ENCODE measurements at places on chromosomes 3 and 15.

DNA sequence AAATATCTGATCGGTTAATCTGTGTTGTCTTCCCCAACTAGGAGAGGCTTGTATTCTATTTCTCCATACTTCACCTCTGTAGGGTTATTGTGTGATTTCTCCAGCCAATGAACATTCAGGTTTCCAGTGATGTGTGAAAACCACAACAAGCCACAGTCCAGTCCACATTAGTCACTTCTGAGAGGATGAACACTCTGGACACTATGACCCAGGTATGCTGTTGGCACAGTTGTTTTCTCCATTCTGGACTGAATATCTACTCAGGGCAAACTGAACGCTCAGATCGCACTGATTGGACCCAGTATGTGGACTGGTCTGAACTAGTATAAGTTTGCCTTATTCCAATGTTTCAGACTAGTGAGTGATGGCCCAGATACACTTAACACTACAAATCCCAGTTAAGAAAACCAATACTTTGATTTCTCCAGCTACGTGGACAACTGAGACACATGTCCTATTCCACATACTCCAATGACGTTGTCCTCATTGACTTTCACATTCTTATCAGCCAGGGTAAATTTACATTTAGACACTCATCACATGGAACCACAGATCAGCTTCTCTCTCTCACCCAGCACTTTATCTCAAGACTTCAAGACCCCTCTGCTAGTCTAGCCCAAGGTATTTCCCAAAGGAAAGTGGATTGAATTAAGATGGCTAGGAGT, 587.4 kb upstream of the SGO1 start:
- DNase-seq: no peak

GRCh38 chr3:194379231-194379630, 9.7 kb upstream of the LRRC15 start:
- DNase-seq: no peak

DNA sequence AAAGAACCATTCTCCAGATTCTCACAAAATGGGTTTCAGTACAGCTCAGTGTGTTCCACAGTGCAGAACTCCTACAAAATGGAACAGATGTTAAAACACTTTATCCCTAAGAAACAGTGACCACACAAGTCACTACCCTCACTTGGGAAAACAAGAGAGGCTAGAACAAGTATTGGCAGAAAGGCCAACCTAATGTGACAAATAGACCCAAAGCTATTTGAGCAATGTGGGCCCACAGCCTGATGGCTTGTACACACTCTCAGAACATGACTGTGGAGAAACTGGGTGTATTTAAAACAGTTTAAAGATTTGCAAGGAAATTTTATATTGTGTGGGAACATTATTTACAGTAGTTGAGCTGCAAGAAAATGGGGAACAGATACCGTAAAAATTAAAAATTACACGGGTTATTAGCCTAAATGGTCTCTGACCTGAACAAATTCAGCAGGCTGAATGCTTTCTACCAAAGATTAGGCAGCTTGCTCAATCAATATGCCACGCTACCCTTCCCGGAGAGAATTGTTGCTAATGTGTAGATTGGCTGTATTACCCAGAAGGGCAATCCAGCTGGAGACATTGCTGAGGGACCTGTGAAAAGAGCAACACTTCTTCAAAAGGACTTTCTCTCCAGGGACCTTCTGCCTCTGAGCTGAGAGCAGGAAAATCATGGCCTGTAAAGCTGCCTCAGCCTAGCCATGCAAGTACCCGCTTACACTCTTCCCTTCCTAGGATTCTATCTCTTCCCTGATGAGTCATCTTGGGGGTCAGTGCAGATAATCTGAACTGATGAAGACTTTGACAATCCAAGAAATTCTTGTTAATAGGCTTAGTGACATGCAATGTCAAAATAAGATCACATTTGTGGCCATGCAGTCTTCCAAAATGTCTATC, 97.1 kb downstream of the STRIT1 start:
- no peak for DNase-seq

DNA sequence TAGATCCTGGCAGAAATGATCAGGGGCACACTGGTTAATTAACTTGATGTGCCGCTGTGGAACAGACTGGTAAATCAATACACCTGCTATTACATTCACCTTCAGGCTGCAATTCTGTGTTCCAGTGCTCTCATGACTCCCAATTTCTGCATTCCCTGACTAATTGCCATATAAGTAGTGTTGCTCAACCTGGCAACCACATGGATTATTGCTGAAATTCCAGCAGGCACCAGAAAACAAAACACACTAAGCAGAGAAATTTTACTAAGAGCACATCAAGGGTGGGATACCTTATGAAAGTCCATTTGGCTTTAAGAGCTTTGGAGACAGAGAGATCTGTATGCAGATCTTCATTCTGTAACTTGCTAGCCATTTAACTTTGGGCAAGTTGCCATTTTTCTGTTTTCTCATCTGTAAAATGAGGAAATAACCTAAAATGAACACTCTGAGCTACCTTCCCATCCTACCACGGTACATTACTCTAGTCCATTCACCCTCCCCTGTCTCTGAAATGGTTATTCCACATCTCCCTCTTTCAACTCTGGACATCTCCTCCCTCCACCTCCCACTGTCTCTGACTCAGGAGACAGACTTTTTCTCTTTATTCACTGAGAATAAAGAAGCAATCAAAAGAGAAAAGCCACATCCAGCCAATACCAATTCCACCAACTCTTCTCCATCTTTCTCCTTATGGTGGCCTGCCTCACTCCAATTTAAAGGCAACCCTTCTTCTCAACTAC, 54.6 kb downstream of the STAC start:
- DNase-seq: no peak

GRCh38 chr3:128368626-128369025, 98.1 kb downstream of the DNAJB8 start:
- no peak for DNase-seq

DNA sequence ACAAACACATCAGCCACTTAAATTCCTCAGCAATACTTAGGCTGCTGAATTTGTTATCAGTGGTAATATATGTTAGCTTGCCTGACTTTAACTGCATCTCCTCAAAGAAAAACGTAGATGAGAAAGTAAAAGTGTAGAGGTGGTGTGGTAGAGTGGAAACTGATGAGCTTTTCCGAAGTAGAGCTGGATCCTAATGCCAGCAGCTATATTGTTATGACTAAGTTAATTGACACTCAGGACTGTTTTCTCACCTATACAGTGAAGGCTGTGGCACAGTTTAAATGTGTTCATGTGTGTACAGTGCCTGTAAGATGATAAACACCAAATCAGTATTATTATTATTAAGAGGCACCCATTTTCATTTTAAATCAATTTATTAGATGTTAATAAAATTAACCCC, 174.9 kb downstream of the TNIK start:
- DNase-seq: no peak

DNA sequence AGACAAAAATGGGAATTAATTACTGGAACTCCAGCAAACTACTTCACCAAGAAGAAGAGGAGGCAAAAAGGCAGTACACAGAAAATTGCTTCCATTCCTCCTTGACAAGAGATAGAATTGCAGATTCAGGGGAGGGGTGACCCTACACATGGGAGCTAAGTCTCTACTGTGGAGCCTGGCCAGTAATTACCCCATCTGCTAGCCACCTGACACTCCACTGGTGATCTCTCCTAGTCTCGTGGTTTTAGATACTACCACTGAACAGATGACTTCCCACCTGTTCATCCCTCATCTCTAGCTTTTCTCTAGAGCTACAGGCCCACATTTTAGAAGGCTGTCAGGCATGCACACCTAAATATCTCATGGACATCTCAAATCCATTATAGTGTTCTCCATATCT, 224.3 kb upstream of the NR2F2 start:
- no peak for DNase-seq

- no peak for DNase-seq
Measured at GRCh38 chr15:89174476-89174875, 46.9 kb downstream of the RLBP1 start.

GRCh38 chr3:42589382-42590109, 1.1 kb upstream of the SS18L2 start:
- DNase-seq: no peak

- no peak for DNase-seq
Measured at GRCh38 chr3:136390574-136390973, 140.4 kb downstream of the PCCB start.

- no peak for DNase-seq
Measured at GRCh38 chr3:188272481-188273372, 118.8 kb downstream of the LPP start.

DNA sequence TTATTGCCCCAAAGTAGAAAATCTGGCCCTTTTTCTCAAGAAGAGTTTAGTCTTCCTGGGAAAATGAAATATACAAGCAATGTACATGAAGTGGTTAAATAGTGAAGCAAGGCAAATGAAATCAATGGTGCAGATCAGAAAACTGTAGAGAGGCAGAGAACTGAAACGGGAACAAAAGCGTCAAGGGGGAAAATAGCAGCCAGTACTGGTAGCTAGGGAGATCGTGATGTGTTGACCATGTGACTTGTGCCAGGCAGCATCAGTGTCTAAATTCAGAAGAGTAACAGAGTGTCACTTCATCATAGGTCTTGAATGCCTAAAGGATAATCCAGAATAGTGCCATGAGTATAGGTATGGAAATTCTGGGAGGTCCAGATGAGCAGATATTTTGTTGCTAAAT, 163.1 kb downstream of the CHL1 start:
- DNase-seq: no peak

GRCh38 chr15:71052356-71052755, 62.9 kb upstream of the THSD4 start:
- DNase-seq: no peak

- no peak for DNase-seq
Measured at GRCh38 chr3:116586285-116586944, 123.2 kb upstream of the TUSC7 start.

DNA sequence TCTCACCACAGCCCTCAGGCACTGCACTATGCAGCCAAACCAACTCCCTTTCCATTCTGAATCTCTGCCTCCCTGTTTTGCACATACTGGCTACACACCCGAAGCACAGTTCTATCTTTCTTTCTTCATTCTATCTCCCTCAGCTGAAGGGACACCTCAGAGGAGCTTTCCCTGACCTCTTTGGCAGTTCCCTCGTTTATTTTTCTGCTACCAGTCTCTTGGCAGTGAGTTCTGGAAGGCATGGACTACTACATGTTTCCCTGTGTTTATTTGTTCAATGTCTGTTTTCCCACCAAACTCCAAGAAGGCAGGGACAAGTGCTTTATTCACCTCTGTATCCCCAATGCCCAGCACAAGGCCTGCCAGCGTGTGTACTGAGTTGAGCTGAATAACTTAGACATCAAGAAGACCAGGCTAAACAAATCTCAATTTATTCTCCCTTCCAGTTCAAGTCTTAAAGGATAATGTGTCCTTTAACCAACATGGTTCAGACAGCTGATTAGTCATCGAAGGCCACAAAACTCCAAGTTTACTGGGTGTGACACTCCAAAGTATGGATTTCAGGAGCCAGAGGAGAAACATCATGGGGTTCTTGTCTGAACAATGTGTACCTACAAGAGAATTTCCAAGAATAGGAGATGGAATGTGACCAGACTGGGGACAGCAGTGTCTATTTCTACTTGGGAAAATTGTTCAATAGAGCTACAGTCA, 260.1 kb upstream of the CTNNB1 start:
- no peak for DNase-seq

DNA sequence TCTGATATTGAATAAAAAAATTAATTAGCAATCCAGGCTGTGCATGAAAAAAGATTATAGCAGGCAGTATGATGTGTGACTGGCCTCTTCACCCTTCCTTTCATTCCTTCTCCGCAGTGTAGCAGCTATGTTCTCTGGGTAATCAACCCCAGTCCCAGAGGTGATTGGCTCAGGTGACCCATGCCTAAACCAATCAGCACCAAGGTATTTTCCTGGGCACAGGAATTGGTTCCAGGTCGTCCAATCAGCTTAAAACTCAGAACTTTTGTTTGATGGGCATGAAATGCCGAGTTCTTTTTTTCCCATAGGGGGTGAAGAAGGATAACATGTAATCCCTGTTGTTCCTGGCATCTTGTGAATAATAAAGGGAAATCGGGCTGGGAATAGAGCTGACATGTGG, 5.8 kb upstream of the BNC1 start:
- no peak for DNase-seq

DNA sequence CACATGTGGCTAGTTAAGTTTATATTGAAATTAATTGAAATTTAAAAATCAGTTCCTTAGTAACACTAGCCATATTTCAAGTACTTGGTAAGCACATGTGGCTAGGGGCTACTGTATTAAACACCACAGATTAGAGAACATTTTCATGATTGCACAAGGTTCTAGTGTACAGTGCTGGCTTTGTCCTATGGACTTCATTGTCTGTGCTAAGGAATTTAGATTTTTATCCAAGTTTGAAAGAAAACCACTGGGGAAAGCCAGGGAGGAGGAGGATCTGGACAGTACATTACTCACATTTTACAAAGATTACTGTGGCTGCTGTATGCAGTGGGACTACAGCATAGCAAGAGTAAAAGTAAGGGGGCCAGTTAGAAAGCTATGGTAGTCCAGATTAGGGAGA, 13.9 kb downstream of the STAC start:
- DNase-seq: no peak

- DNase-seq: no peak
Measured at GRCh38 chr3:61996366-61996765, 377.0 kb downstream of the FEZF2 start.

- DNase-seq: no peak
Measured at GRCh38 chr3:174287705-174288104, 571.4 kb upstream of the NAALADL2 start.

DNA sequence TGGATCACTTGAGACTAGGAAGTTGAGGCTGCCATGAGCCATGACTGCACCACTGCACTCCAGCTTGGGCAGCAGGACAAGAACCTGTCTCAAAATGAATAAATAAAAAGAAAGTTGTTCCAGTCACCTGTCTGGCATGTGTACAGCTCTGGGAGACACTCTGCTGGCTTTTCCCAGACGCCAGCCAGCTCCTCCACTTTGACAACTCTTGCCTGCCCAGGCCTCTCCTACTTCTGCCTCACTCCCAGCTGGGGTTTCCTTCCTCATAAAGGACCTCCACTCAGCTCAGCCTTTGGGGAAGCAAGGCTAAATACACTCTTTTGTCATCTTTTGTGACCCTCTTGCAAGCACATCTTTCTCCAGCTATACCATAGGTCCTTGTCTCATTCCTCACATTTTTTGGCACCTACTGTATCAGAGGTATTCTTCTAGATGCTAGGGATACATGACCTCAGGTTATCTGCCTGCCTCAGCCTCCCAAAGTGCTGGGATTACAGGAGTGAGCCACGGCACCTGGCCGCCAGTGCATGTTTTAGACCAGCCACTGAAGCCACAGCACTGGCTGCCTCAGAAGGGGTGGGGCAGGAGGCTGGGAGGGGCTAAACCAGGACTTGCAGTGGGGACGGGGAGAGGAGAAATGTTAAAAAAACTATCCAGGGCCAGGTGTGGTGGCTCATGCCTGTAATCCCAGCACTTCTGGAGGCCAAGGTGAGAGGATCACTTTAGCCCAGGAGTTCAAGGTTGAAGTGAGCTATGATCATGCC, 10.0 kb upstream of the ELP6 start:
- no peak for DNase-seq

GRCh38 chr15:60462027-60462426, 16.9 kb downstream of the ICE2 start:
- DNase-seq: no peak

DNA sequence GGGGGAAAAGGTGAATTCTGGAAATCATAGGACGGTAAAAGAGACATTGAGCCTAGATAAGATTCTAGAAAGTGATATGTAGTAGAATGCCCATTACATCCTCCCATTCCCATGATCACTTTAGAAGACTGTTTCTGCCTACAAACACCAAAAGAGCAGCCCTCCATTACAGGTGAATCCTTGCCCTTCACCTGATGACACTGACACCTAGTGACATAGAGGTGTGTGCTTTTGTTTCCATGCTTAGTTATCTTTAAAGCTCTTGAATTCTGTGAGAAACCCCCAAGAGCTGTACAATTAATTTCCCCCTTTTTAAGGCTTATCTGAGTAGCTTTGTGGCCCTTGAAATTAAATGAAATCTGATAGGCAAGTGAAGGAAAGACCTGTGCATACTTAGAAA, 8.3 kb upstream of the BBX start:
- DNase-seq: no peak
